ENCODE measurements at places on chromosomes 7 and 10.

DNA sequence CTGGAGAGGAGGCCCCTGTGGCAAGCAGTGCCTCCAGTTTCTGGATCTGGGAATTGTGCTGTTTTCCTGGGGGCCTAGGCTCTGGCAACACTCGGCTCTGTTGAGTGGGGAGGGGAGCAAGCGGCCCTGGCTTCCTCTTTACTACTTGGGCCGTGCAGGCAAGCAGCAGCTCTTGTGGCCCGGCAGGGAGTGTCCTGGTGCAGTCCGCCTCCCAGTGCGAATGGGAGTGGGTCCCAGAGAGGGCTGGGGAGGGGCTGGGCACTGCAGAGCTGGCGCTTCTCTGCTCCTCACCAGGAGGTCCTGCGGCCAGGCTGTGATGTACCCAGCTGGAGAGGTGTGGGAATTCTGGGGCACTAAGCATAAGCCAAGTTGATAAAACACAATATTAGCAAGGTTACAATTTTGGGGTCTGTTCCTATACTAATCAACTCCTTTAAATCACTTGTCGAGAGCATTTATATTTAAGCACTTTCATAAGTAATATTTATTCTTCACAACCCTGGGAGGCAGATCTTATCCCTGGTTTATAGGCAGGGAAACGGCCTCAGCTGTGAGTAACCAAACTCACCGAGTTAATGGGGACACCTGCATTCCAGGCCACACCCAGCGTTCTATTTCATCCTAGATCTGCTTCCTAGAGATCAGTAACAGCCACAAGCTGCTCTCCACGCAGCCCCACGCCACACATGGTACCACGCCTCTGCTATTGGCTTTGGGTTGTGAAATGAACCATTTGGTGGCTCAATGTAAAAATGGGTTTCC, 183.4 kb upstream of the PLXNA4 start:
- DNase-seq: no peak

DNA sequence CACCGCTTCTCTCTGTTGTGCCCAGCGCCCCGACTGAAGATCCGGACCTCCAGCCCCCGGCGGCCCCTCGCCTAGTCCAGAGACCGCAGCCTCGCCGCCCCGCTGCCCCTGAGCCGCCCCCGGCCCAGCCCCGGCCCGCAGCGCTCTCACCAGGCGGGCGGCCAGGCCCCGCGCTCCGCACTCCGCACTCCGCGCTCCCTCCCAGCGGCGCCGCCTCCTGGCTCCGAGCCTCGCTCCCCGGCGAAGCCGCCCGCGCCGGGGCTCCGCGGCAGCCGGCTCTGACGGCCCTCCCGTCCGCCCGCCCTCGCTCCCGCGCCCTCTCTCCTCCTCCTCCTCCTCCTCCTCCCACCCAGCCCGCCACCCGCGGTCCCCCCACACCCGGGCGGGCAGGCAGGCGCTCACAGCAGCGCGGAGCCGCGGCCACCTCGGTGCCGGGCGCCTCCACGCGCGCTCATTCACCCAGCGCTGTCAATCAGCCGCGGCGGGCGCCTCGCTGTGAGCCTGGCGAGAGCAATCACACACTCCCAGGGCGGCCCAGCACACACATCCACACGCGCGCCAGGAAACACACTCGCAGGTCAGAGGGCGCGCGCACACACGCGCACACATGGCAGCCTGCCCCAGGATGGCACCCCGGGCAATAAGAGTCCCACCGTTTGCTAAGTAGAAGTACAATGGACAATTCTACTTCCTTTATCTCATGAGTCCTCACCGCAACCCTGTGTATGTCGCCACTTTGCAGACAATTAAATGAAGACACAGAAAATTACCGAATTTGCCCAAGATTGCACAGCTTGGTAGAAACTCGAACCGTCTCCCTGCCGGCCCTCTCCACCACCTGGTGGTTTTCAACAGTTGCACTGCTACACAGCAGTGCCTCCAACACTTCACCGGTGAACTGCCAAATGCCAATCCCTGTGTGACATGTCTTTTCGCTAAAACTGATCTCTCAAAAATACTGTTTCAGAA, at the start of gene PRRT4:
Gene PRRT4, minus strand, starts transcription at position 280 of the 969 bp plus-strand sequence.
- no peak for DNase-seq

DNA sequence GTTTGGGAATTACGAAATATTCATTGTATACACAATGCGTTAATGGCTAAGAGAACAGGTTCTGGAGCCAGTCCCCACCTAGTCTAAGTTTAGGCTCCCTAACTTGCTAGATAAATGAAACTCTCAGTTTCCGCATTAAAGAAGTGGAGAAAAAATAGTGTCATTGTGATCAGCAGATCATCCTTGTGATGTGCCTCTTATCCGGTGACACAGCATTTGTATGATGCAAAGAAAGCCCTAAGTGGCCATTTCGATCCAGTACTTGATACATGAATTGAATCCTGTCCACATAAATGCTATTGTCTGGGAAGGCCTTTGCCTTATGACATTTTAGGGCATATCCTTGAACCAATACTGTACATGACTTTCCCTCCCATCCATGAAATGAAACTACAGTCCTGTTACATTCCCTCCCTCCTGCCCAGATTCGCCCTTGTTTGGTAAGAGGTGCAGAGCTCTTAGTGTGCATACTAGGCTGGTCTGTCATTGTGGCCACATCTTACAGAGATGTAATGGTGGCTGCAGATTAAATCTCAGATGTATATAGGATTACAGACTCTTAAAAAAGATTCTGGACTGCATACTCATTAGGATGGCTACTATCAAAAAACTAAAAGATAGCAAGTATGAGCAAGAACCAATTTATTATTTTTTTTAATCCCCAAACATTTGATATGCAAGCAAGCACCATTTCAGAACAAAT, 80.9 kb downstream of the LRRC4 start:
- DNase-seq: no peak

- DNase-seq: no peak
Measured at GRCh38 chr7:28155019-28155660, 25.5 kb downstream of the JAZF1 start.

DNA sequence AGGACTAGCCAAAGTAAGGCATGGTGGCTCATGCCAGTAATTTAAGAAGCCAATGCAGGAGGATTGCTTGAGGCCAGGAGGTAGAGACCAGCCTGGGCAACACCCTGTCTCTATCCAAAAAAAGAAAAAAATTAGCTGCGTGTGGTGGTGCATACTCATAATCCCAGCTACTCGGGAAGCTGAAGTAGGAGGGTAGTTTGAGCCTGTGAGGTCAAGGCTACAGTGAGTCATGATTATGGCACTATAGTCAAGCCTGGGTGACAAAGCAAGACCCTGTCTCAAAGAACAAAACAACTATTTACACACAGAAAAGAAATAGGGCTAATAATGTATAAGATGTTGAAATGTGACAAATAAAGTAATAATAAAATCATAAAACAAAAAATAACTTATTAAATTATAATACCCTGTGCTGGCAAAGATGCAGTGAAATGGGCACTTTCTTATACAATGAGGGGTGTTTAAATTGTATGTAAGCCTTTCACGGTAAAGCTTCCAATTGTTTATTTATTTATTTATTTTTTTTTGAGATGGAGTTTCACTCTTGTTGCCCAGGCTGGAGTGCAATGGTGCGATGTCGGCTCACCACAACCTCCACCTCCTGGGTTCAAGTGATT, 175.2 kb downstream of the TPST1 start:
- no peak for DNase-seq

DNA sequence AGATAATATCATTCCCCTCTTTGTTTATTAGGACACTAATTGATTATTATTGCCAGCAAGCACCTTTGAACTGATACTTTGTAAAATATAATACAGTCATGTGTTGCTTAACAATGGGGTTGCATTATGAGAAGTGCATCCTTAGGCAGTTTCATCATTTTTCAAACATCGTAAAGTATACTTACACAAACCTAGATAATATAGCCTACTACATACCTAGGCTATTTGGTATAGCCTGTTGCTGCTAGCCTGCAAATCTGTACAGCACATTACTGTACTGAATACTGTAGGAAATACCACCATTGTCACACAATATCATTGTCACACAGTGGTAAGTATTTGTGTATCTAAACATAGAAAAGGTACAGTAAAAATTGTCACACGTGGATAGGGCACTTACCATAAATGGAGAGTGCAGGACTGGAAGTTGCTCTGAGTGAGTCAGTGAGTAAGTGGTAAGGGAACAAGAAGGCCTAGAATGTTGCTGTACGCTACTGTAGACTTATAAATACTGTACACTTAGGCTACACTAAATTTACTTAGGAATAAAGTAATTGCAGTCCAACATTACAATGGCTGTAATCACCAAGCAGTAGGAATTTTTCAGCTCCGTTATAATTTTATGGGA, 70.7 kb downstream of the LCOR start:
- no peak for DNase-seq

DNA sequence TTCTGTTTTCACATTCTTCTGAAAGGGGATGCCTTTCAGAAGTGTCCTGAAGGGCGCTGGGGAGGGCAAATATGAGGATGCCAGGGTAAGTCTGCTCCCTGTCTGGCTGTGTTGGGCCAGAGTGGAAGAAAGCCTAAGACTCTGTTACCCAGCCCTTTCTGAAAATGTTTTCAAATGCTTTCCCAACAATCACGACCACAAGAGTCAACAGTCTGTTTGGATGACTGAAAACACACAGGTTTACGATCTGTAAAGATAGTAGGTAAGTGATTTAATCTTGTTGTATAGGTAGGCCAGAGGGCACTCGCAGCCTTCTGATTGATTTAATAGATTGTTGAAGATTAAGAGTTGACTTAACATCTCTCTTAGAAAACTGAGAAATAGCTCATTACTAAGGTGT, 13.2 kb downstream of the SGPL1 start:
- DNase-seq: no peak

- no peak for DNase-seq
Measured at GRCh38 chr10:4758256-4758655, 67.8 kb upstream of the AKR1E2 start.

DNA sequence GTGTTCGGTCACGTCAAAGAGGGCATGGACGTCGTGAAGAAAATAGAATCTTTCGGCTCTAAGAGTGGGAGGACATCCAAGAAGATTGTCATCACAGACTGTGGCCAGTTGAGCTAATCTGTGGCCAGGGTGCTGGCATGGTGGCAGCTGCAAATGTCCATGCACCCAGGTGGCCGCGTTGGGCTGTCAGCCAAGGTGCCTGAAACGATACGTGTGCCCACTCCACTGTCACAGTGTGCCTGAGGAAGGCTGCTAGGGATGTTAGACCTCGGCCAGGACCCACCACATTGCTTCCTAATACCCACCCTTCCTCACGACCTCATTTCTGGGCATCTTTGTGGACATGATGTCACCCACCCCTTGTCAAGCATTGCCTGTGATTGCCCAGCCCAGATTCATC, 6.5 kb downstream of the PPIF start:
- DNase-seq: no peak

GRCh38 chr10:96578633-96579032, 8.2 kb downstream of the TM9SF3 start:
- DNase-seq: no peak
